ENCODE measurements at places on chromosomes 1 and 21. TPM values are rescaled to one million over a fixed set of nuclear protein-coding genes. Genes with fewer than 3 reads are reported as not detected.

DNA sequence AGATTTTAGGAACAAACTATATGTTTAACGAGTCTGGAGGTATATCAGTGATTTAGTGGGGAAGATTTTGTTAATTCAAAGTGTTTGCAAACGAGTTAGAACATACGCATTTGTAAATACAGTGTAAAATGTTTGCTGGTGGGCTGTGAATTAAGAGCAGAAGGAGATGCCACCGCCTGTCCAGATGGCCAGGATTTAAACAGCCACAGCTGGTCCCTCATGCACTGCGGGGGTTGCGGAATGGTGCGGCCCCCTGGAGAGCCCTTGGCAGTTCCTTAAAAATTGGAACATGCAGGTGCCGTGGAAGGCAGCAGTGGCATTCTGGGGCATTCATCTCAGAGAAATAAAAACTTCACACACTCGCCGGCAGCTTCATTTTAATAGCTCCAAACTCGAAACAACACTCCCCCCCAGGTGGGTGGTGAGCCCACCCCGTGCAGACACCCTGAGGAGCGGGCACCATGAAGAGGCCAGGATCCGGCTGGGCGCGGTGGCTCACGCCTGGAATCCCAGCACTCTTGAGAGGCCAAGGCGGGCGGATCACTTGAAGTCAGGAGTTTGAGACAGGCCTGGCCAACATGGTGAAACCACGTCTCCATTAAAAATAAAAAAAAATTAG lies 3.5 kb upstream of the C1orf159 start:
- peaks cover 29% of the 10 kb centered on the region for H3K4me1 ChIP-seq
- no peak overlapping the region for H3K27ac ChIP-seq
- H3K27me3 ChIP-seq = peaks cover 2% of the 10 kb centered on the region
- H3K4me3 ChIP-seq = no peak overlapping the region
- H3K36me3 ChIP-seq = no peaks in the 10 kb centered on the region

GRCh38 chr1:193747579-193747978 lies 561.2 kb upstream of the B3GALT2 start:
- H3K4me1 ChIP-seq = no peaks in the 10 kb centered on the region
- no peak for DNase-seq
- no peaks in the 10 kb centered on the region for H3K36me3 ChIP-seq
- H3K4me3 ChIP-seq = no peak overlapping the region
- H3K27me3 ChIP-seq = no peaks in the 10 kb centered on the region

- no peaks in the 10 kb centered on the region for H3K36me3 ChIP-seq
- H3K4me3 ChIP-seq = no peak overlapping the region
- H3K27me3 ChIP-seq = no peaks in the 10 kb centered on the region
- no peak for DNase-seq
These were observed 15.7 kb downstream of the PATJ start for GRCh38 chr1:61757950-61758349.

GRCh38 chr1:7511381-7511780 lies 259.7 kb upstream of the VAMP3 start:
- no peaks in the 10 kb centered on the region for H3K27me3 ChIP-seq
- H3K36me3 ChIP-seq = no peaks in the 10 kb centered on the region
- no peak for DNase-seq
- H3K27ac ChIP-seq = no peak overlapping the region

GRCh38 chr1:67347688-67348472 lies 40.2 kb downstream of the IL12RB2 start:
- peaks cover 3% of the 10 kb centered on the region for H3K4me1 ChIP-seq
- no peaks in the 10 kb centered on the region for H3K27me3 ChIP-seq
- H3K27ac ChIP-seq = no peak overlapping the region
- no peak overlapping the region for H3K4me3 ChIP-seq
- peak; percentile 42 for DNase-seq
- peaks cover 7% of the 10 kb centered on the region for H3K36me3 ChIP-seq

DNA sequence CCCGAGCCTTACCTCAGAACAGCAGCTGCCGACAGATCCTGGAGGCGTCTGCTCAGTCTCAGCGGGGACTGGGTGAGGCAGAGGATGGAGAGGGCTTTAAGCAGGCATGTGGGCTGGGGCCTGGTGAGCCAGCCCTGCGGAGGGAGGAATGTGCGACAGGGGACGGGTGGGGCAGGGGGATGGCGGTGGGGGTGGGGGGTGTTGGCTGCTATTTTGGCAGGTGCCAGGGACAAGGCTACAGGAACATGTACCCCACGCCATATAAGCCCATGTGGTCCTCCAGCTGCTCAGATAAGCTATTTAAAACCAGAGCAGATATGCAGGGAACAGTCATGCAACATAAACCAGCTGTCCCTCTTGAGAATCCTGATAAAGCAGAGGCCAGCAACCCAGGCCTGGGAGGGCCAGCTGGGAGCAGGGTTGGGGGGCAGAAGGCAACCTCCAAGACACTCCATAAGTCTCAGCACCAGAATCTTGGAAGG lies at the start of gene TNNT2:
TSS of gene TNNT2 (minus strand) at position 70 of the 482 bp plus-strand sequence. CDS start 4,426 bp downstream, outside the sequence.
- DNase-seq = no peak
- H3K4me1 ChIP-seq = no peaks in the 10 kb centered on the region
- no peaks in the 10 kb centered on the region for H3K36me3 ChIP-seq
- H3K4me3 ChIP-seq = no peak within 1 kb of the TSS

- H3K36me3 ChIP-seq = no peaks in the 10 kb centered on the region
- no peak for DNase-seq
- H3K27ac ChIP-seq = peak overlapping the region; percentile 63
- H3K27me3 ChIP-seq = peaks cover 14% of the 10 kb centered on the region
- H3K4me1 ChIP-seq = peaks cover 46% of the 10 kb centered on the region
These were observed 497 bp downstream of the ID3 start for GRCh38 chr1:23558872-23559135.

DNA sequence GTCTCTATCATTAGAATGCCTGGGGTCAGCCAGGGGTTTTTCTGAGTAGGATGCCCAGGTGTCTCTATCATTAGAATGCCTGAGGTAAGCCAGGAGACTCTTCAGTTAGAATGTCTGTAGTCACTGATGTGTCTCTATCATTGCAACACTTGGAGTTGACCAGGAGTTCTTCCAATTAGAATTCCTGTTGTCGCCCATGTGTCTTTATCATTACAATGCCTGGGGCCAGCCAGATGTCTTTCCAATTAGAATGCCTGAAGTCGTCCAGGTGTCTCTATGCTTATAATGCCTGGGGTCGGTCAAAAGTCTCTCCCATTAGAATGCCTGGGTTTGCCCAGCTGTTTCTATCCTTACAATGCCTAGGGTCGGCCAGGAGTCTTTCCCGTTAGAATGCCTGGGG lies 55.8 kb downstream of the RNF187 start:
- H3K27ac ChIP-seq = no peak overlapping the region
- no peak overlapping the region for H3K4me3 ChIP-seq
- H3K4me1 ChIP-seq = no peaks in the 10 kb centered on the region

GRCh38 chr1:40185951-40186864 lies 25.0 kb downstream of the RLF start:
- peaks cover 9% of the 10 kb centered on the region for H3K4me1 ChIP-seq
- no peak overlapping the region for H3K27ac ChIP-seq
- H3K27me3 ChIP-seq = no peaks in the 10 kb centered on the region
- no peak for DNase-seq
- peaks cover 20% of the 10 kb centered on the region for H3K36me3 ChIP-seq
- H3K4me3 ChIP-seq = no peak overlapping the region

Gene CFHR2
- total RNA-seq = not detected

Gene OR6K3
- total RNA-seq = 1.7 TPM

Gene MNDA
- total RNA-seq = 7.0 TPM

Gene S100A7A
- not detected for total RNA-seq

Gene RNF186
- total RNA-seq = not detected

Gene SPATA1
- 0.63 TPM for total RNA-seq

Measured in natural killer cell (primary cell).